ENCODE measurements at places on chromosomes 11 and 22. TPM values are rescaled to one million over a fixed set of nuclear protein-coding genes. Genes with fewer than 3 reads are reported as not detected.

The MEN1 gene
- 31.1 TPM for total RNA-seq

The TSGA10IP gene
- not detected for total RNA-seq

The XBP1 gene
- total RNA-seq, result 149 TPM

DNA sequence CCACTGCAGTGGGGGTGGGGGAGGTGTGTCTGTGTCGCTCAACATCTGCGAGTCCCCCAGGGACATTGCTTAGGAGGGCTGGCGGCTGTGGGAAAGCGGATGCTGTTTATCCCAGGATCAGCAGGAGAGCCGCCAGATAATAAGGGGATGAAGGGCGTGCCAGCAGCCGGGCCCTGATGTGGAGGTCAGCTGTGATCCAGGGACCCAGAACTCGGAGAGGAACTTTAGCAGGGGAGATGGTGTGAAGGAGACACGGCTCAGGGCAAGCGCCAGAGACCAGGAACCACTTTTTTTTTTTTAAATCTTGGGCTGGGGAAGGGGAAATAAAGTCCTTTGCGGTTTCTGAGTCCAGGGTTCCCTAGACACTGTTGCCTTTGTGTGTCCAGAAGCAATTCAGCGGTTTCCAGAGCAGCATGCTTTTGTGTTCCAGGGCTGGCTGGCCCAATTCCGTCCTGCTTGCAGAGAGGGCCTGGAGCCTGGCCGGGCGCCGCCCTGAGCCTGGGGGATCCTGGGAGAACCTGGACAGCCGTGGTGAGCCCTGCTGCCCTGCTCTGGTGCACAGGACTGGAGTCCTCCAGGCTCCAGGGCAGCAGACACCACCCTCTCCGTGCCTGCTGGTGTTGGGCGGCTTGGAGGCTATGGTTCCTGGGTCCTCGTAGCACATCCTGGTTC, at the start of gene GRAMD4:
Gene GRAMD4, plus strand, starts transcription at position 557 of the 672 bp plus-strand sequence. CDS start 6,414 bp downstream, outside the sequence.
- DNase-seq, result no peak

DNA sequence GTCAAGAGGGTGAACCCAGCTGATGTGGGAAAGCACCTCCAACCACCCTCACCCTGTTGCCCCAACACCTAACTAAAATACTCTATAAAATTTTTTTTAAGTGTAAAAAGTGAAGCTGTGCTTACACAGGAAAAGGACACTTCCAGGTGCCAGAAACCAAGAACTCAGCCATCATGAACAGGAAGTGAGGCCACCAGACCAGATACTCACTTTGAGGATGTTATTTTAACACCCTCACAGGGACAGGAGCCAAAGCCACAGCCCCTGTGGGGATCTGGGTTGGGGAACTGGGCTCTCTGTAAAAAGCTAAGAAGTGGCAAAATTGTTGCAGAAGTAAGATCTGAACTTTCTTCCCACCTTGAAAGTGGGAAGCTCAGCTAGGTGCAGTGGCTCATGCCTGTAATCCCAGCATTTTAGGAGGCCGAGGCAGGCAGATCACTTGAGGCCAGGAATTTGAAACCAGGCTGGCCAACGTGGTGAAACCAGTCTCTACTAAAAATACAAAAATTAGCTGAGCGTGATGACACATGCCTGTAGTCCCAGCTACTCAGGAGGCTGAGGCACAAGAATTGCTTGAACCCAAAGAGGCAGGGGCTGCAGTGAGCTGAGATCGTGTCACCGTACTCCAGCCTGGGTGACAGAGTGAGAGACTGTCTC, 3.8 kb downstream of the RSPH14 start:
- DNase-seq, result peak; percentile 86

DNA sequence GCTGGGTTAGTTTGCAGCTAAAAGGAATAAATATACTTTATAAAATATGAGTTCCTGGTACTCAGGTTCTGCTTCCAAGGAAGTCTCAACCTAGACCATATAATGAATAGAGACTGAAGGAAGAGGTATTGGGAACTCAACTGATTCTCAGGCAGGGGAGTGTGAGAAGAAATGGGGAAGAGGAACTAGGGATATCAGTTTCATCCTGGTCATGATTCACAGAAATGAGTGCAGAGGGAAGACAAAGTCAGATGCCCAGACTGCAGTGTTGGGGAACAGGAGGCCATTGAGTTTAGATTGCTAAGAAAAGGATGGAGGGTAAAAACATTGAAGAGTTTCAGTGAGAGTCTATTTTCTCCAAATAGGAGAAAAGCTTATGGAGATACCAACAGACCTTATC, 28.8 kb downstream of the PLAAT5 start:
- no peak for DNase-seq

GRCh38 chr11:10323793-10324170, 18.9 kb downstream of the ADM start:
- DNase-seq, result no peak

DNA sequence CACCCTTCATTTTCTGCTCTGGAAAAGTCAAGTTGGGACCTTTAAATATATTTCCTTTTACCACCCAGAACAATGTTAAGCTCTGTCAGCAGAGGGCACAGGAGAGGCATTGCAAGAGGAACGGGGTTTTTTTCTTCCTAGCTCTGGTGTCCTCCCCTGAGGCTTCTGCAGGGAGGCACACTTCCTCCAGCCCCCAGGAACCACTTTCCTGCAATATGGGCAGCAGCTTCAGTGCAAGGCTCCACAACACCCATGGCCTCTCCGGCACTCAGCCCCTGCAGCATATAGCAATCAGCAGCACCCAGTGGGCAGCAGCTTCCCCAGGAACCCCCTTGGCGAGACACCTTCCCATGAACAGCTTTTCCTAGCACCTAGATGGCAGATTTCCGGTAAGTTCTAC, 101.4 kb downstream of the SYT9 start:
- peak; percentile 7 for DNase-seq

DNA sequence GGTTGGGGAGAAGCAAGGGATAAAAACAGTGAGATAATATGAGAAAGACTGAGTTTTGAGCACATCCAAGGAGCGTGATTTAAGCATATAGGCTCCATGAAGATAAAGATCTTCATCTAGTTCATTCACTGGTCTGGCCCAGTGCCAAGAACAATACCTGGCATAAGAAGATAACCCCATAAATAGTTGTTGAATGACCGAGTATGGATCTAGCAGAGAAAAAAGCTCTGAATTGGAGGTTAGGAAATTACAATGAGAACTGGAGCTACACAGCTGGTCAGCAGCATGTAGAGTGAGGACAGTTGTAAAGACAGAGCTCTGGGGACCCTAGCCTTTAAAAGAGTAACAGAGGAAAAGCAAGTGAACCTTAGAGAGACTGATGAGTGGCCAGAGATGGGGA, 33.0 kb upstream of the PAK1 start:
- DNase-seq, result no peak

GRCh38 chr11:131411636-131412035, 41.2 kb downstream of the NTM start:
- no peak for DNase-seq

DNA sequence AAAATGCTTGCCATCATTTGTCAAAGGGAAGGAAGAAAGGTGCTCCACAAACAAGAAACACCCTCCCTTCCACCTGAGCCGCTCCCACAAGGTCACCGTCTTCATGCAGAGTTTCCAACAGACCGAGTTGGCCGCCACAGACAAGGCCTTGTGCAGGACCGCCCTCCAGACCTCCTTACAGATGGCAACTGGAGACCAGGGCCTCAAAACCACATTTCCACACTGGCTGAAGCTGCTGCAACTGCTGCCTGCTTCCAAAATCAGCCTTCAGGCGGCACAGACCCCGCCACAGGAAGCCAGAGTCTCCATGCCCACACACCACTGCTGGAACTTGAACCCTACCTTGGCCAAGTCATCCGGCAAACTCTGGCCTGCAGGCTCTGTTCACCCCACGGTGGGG, 6.3 kb downstream of the DEAF1 start:
- DNase-seq, result no peak

DNA sequence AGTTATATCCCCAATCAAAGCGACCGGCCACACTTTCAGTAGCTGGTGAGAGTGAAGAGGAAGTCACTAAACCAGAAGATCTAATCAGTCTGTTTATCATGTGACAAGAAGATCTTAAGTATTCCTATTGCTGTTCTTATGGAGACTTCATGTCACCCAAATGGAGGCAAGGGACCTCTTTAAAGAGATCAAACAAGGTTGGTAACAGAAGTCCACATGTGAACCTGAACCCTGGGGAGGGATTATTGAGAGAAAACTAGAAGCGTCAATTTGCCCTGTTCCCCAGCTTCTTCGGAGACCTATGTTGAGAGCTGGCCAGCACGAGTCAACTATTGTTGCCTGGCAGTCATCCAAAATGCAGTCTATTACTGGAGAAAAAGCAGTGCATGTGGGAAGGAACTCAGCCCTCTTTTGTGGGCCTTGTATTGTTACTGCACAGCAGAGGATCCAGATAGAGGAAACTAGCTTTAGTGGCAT, 76.9 kb upstream of the CTSC start:
- no peak for DNase-seq

GRCh38 chr11:5624489-5625279, at the start of gene TRIM34:
TRIM34 (plus strand) TSS chr11:5625001; CDS start chr11:5632332, 7,331 bp downstream.
- DNase-seq, result peak; percentile 90

DNA sequence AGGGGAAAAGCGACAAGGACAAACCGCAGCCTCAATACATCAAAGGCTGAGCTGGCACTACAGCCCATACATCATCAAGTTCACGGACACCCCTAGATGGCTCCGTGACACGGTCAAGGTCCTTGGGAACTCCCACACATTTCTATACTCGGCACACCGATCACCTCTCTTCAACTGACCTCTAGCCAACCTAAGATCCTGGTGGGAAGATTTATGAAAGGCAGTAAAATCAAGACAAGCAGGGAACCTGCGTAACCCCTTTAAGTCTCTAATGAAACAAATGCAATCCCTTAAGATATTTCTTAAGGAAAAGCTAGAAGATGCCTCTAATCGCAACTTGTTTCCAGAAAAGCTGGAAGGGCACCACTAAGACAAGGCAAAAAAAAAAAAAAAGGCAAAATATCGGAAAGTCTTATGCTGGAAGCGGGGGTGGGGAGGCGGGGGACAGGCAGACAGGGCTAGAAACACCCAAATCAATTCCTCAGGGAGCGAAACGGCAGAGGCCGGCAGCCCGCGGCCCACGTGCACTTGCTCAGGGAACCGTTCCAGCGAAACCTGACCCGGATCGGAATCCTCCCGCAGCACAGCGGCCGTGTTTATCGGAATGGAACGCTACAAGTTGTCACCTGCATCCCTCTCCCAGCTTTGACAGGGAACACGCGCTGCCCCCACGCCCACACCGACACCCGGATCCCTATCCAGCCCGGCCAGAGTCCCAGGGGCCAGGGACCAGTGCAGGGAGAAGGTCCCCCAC, 1.4 kb downstream of the ARHGAP20 start:
- DNase-seq, result no peak

DNA sequence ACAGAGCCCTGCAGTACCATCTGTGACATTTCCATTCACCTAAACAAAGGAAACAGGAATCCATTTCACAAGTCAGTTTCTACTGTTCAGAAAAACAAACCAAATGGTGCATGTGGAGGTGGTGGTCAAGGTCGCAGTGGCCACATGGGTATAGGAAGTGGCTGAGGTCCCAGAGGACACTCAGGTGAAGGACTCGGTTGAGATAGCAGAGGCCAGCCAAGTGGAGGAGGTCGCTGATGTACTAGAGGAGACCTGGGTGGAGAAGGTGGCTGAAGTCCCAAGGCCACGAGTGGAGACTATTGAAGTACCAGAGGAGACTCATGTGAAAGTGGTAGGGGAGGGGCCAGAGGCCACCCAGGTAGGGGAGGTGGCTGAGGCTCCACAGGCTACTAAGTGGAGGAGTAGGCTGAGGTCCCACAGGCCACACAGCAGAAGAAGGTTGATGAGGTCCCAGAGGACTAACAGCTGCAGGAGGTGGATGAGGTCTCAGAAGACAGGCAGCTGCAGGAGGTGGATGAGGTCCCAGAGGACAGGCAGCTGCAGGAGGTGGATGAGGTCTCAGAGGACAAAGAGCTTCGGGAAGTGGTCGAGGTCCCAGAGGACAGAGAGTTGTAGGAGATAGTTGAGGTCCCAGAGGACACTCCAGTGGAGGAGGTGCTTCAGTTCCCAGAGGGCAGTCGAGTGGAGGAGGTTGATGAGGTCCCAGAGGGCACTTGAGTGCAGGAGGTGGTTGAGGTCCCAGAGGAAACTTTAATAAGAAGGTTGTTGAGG, 40.2 kb downstream of the ZNF195 start:
- no peak for DNase-seq

GRCh38 chr22:28017859-28018258, 98.8 kb upstream of the PITPNB start:
- DNase-seq, result no peak

GRCh38 chr11:128776424-128777284, 82.8 kb downstream of the FLI1 start:
- DNase-seq, result no peak

DNA sequence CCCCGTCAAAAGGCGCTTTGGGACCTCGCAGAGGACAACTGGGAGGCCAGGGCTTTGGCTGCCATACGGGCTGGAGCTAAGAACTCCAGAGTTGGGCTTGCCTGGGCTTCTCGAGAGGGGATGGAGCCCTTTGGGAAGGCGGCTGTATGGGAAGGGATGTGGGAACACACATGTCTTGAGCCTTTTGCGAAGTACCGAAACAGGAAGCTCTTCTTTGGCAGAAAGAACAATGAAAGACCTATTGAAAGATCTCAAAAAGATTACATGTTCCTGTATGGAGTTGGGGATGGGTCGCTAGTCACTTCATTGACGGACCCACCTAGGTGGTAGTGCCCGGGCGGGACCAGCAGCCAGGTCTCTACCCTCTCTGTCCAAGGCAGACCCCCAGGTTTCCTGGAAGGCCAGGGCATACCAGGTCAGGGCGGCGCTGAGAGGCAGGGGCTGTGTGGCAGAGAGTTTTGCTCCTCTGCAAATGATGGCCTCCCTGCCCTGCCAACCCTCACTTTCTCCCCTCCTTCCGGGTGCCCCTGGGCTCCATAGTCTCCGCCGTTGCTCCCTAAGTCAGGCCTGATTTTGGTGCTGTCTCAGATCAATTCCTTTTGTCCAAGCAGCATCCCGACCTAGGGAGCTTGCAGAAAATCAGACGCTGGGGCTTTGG, 1.0 kb downstream of the ST14 start:
- no peak for DNase-seq

DNA sequence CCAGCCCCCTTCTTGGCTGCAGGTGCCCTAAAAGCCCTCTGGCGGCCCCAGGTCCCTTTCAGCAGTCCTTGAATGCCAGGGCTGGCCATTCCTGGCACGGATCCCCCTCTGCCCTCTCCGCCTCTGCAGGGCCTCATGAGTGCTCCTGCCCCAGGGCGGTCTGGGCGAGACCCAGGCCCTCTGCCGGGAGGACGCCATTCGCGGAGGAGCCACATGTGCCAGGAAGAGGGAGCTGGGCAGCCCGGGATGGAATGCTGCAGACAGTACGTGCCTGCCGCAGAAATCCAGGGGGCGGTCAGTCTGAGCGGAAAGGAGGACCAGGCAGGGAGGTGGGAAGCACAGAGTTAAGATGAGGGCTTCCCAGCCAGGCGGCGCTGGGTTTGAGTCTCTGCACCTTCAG, 2.8 kb downstream of the CABP7 start:
- no peak for DNase-seq

GRCh38 chr11:65032216-65032615, 5.0 kb downstream of the SNX15 start:
- DNase-seq, result no peak

- no peak for DNase-seq
Measured at GRCh38 chr11:132351050-132351449, 980.6 kb downstream of the NTM start.

Data from GM12878 (cell line).